ENCODE measurements at places on chromosomes 2 and 18.

- DNase-seq, result no peak
Measured at GRCh38 chr2:95047629-95048510, 22.4 kb downstream of the MAL start.

DNA sequence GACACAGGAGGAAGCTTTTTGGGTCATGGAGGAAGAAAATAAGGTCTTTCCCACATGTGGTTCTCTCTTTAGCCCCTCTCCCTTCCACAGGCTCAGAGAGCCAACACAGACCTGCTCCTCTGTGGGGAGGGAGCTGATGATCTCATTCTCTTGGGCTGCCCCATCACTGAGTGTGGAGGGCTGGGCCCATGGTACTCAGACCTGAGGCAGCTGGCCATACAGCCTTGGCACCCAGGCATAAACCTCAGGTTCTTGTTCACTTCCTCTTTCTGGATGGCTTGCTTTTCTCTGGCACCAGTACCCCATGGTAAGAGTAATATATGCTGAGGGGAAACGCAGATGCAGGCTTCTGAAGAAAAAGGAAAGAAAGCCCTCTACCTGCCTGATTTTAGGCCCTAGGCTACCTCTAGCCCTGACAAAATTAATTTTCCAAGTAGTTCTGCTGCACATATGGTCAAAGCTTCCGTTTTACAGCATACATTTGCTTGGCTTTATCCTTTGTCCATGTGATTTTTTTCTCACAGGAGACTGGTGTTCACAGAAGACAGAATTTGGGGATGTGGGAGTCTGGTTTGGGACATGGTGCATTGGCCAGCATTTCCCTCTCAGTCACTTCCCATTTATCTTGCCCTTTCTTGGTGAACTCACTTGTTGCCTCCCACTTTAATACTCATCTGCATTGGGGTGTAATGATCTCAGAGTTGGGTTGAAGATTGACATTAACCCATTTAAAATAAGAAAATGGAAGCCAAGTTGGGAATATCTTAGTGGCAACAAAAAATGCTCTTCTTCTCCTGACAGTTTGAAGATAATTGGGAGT is 11.1 kb downstream of the DHRS9 start:
- no peak for DNase-seq

DNA sequence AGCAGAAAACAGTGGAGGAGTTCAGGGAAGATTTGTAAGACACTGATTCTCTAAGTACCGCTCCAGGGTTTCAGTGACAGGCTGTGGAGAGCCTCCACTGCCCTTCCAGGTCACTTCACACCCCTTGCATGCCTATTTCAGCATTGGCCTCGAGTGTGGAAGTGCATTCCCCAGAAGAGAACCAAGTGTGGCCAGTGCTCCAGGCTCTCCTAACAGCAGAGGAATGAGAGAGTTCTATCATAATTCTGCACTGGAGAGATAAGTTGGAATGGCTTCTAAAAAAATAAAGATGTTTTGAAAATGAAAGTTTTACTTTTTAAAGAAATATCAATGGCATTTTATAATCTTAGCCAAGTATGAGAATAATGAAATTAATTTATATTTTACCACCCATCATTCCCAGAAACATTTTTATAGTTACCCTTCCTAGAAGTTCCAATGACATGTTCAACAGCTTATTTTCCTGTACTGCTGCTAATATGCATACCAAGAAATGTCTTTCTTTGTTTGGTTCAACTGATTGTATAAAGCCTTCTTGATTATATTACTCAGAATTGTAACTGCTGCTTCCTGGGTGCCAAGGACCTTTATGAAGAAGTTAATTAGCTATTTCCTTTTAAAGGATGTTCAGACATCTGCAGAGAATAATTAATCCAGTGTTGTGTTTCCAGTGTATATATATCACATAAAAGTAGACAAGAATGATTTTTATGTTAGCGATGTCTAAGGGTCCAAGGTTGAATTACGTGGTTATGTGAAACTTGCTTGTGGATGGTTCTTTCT is 61.0 kb upstream of the SERPINE2 start:
- DNase-seq, result no peak

DNA sequence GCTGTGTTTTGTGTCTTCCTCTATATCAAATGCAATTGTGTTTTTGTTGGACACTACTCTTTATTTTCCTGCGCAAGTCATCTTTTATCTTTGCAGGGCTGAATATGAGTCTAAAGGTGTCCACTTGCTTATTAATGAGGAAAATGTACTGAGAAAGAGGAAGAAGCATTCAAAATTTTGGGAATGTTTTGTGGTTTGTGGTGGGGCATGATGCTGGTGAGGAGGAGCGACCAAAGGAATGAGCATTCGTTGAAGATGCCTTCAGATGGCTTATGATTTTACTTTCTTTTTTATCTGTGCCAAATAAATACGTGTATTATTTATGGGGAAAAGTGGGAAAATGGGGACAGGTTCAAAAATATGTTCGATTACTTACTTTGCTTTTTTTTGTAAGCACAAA is 63.9 kb upstream of the SMIM21 start:
- no peak for DNase-seq

DNA sequence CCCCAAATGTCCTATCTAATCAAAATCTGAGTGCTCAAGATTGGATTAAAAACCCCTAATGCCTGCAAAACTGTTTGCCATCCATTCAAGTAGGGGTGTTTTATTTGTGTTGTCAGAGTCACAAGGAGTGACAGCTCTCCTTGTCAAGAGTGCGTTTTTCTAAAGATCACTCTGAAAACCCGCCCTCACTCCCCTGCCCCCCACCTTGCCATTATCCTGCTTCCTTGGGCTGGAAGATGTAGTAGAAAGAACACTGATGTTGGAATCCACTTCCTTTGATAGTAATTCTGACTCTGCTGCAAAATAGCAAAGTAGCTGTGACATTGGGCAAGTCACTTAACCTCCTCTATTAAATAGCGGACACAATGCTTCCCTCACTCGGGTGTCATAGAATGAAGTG is 155.6 kb downstream of the TSN start:
- no peak for DNase-seq

DNA sequence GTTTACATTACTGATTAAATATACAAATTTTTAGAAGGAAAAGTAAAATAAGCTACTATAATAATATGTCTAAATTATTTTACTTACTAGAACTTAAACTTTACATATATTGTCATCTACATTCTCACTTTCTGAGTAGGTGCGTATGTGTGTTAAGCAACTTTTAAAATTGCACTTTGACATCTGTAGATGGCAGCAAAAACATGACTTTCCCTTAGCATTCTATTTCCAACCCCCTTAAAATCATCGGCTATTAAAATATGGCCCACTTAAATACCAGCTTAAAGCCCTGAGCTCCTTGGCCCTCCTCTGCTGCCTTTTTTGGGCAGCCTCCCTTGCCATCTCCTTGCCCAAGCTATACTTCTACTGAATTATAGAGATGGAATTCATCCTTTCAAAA is 78.0 kb downstream of the UPP2 start:
- DNase-seq, result no peak

DNA sequence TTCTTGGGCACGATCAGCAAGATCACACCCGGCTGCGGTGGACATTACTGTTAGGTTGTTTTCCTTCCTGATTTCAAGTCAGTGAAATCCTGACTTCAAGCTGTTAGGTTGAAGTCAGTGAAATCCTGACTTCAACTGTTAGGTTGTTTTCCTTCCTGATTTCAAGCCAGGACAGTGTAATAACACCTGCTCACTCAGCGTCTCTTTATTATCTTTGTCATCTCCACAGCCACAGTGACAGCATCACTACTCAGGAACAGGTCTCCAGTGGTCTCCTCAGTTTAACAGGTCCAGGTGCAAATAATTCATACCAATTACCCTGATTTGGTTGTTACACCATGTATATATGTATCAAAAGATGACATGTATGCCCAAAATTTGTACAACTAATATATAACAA is 208.1 kb upstream of the REG3G start:
- DNase-seq, result no peak

GRCh38 chr2:25651066-25651465 is 22.3 kb downstream of the DTNB start:
- DNase-seq, result no peak

GRCh38 chr2:188720811-188721605 is 253.2 kb upstream of the COL3A1 start:
- DNase-seq, result no peak

Measured in stimulated activated CD4-positive, alpha-beta T cell treated with anti-CD3 and anti-CD28 coated beads, TNF-alpha, amount 100 ng/mL, for 24 hours (primary cell).